Fibroblast of skin of right quadriceps (primary cell): ENCODE measurements at places on chromosomes 1 and 21.

GRCh38 chr1:24121406-24121805 is 9.5 kb upstream of the MYOM3 start:
- no peak for DNase-seq

- peak; percentile 40 for DNase-seq
Observed at GRCh38 chr1:32539584-32540571, 651 bp downstream of the ZBTB8A start.

DNA sequence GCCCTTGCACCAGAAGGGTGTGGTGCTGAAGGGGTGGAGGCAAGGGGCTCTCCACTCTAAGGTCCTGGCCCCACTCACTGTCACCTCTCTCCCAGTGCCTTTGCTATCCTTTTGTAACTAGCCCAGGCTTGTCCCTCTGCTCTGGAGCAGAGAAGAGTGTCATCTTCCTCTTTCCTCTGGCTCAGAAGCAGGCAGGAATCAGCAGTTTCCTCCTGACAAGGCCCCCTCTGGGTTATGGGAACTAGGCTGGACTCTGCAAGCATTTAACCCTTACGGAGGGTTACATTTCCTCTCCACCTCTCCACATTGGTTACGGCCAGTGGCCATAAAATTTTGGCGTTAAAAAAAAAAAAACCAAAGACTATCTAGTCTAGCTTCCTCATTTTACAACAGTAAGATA is 30.4 kb downstream of the PLXNA2 start:
- DNase-seq: no peak

DNA sequence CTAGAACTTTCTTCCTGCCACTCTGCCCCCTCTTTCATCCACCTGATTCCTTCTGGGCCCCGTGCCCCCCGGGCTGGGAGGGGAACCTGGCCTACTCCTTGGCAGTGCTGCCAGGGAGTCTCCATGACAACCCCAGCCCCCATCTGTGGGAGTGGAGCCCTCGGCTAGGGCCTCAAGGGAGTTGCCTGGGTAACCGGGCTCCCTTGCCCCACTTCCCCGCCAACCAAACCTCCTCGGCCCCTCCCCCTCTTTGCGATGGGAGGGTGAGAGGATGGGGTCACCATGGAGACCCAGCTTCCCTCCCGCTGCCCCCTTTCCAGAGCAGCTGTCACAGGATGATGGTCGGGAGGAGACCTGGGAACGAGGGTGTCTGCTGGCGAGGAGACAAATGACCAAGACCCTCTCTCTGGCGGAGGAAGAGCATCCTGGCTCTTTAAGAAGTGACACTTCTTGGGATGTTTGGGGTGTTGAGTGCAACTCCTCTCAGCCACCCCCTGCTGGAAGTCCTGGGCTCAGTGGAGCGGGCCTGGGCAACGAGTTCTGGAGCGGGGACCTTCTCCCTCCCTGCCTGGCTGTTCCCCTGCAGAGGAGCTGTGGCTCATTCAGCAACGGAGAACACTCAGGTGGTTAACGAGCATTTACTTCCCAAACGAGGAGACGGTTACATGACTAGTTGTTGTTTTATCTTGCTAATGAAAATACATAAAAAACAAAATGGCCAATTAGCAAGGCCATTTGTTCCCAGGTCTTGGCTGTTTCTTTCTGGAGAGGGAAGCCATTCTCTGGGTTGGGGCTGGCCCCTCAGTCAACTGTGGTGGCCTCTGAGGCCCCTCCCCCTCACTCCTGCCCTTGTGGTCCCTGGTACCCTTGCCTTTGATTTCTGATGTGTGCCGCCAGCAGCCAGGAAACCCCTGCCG is 82.8 kb downstream of the UBIAD1 start:
- no peak for DNase-seq

DNA sequence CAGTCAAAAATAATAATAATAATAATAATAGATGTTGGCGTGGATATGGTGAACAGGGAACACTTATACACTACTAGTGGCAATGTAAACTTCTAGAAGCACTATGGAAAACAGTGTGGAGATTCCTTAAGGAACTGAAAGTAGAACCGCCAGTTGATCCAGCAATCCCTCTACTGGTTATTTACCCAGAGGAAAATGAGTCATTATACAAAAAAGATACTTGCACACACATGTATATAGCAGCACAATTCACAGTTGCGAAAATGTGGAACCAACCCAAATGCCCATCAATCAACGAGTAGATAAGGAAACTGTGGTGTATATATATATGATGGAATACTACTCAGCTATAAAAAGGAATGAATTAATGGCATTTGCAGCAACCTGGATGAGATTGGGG is 176.0 kb downstream of the PLPP3 start:
- no peak for DNase-seq

DNA sequence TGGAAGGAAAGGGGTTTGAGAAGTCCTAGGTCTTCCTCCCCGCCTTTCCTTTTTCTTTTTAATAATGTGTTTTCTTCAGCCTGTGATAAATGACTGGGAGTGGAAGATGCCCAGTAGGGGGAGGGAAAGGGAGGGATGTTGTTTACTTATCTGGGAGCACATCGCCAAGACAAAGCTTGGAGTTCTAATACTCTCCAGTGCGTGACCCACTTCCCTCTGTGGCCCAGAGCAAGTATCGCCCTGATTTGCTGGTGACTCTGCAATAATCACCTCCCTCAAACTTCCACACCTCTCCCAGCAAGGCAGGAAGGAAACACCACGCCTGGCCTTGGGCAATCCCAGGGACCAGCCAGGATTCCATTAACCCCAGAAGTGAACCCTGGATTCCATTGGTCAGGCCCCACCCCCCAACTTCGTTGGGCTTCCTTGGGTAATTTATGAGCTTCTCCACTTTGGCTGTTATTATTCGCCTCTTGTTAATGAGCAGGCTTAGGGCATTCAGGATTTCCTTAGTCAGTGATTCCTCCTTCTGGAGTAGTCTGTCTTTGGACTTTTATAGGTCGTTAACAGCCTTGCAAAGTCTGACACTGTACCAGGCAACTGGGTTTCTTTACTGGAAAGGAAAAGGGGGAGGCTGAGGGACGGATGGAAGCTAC is 24.3 kb upstream of the GRHL3 start:
- peak; percentile 90 for DNase-seq

GRCh38 chr1:215345766-215346165 is 221.3 kb upstream of the KCTD3 start:
- peak; percentile 7 for DNase-seq

GRCh38 chr1:156664767-156665411 is 12.3 kb downstream of the NES start:
- DNase-seq: no peak

DNA sequence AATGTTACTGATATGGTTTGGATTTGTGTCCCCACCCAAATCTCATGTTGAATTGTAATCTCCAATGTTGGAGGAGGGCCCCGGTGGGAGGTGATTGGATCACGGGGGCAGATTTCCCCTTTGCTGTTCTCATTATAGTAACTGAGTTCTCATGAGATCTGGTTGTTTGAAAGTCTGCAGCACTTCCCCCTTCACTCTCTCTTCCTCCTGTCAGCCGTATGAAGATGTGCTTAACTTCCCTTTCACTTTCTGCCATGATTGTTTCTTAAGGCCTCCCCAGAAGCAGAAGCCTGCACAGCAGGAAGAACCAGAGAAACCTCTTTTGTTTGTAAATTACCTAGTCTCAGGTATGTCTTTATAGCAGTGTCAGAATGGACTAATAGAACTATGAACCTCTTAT is 28.4 kb downstream of the TRIM33 start:
- no peak for DNase-seq

DNA sequence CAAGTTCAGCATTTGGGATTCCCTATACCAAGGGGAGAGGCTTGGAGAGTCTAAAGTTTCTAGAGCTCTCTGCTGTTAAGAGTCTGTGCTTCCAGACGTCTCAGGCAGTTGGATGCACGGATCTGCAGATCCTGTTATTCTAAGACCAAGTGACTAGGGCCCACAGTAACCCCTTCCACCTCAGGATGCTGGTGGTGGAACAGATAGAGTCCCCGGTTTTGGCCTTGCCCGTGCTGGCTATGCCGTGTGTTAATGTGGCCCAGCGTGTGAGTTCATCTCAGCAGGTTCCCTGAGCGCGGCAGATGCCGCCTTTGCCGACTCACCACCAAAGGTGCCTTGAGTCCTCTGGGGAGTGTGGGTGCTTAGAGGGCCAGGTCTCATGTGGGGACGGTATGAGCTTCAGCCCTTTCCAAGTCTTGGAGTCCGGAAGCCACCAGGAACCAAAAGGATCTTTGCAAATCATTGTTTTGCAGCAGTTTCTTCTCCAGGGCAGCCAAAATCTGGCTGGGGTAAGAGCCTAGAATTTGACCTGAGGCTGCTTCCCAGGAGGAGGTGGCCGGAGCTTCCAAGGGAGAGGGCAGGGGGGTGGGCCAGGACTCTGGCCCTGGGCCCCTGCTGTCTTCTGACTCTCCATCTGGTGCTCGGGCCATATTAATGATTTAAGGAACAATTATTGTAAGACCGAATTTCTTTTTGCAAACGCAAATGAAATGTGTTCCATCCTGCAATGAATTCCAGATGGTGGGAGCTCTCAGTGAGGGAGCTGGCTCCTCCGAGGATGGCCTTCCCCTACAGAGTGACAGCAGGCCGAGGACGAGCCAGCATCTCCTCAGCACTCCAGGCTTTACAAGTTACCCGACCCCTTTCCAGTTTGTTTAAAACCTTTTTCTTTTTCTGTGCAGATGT is 205.7 kb downstream of the FOXD2 start:
- DNase-seq: no peak

GRCh38 chr1:4853904-4854303 is 199.5 kb downstream of the AJAP1 start:
- no peak for DNase-seq

- DNase-seq: no peak
Observed at GRCh38 chr1:110800079-110800478, 72.9 kb upstream of the CD53 start.

GRCh38 chr1:201274616-201275252 is 8.6 kb upstream of the PKP1 start:
- no peak for DNase-seq

GRCh38 chr1:246221485-246222255 is 285.4 kb downstream of the SMYD3 start:
- no peak for DNase-seq
